Neural progenitor cell (in vitro differentiated cells): ENCODE measurements at places on chromosomes 4 and X. TPM values are rescaled to one million over a fixed set of nuclear protein-coding genes. Genes with fewer than 3 reads are reported as not detected.

DNA sequence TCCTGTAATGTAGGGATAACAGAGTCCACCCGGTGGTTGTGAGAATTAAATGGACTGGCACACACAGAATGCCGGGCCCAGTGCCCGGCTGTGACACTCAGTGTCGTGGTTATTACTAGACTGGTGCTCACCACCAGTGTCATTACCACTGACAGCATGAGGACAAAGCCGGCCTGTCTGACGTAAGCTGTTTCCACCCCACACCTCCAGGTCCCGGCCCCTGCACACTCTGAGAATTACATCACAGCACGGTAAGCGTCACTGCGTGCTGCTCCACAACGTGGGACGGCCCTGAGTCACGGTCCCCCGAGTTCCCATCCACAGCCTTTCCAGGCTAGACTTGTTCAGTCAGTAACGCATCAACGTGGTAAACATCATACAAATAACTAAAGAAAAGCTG lies 22.9 kb downstream of the FAT1 start:
- H3K27ac ChIP-seq: peak overlapping the region; percentile 98
- no peak for DNase-seq
- H3K4me3 ChIP-seq: peak overlapping the region; percentile 32
- H3K27me3 ChIP-seq: no peaks in the 10 kb centered on the region

- no peaks in the 10 kb centered on the region for H3K27me3 ChIP-seq
- H3K36me3 ChIP-seq: no peaks in the 10 kb centered on the region
- no peaks in the 10 kb centered on the region for H3K4me1 ChIP-seq
- H3K27ac ChIP-seq: no peak overlapping the region
- H3K4me3 ChIP-seq: no peak overlapping the region
Measured at GRCh38 chr4:76758290-76758882, 139.6 kb downstream of the SOWAHB start.

MAGEA3 gene
- not detected in 2 replicates for total RNA-seq

GRCh38 chr4:151153585-151153984 lies 54.2 kb downstream of the RPS3A start:
- no peaks in the 10 kb centered on the region for H3K4me1 ChIP-seq
- DNase-seq: no peak
- no peak overlapping the region for H3K27ac ChIP-seq

- no peaks in the 10 kb centered on the region for H3K36me3 ChIP-seq
- no peak overlapping the region for H3K27ac ChIP-seq
- DNase-seq: no peak
Measured at GRCh38 chr4:20995610-20996009, 295.4 kb downstream of the PACRGL start.

DNA sequence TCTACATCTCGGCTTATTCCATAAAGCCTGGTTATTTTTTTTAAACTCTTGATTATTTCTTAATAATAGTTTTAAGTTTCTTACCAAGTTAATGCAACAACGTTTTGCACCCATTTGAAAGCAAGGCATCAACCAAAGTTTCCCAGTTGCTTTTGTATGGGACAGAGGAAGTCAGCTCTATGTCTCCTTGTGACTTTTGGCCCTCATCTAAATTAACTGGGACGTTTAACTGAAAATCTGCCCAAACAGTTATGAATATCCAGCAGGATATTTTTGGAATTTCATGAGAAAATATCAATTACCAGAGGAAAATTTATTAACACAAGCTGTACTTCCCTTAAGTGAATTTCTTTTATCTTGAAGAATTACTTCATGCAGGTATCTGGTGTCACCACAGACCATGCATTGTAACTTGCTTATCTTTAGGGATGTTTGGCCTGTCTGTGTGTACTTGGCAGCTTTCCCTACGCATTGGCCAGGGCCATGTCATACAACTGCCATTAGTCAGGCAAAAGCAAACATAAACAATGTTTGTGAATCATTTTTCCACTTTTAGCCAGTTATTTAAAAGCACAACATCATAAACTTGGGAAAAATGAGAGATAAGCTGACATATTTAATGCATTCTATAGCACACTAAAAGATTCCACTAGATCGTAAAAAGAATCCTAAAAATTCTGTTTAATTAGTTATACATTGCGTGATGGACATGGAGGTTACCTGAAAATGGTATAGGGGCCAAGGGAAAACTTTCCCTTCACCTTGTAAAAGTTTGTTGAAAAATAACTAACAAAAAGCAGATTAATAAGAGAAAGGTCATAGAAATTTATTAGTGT lies 101.4 kb upstream of the PDE5A start:
- H3K27ac ChIP-seq: no peak overlapping the region
- no peak overlapping the region for H3K4me3 ChIP-seq
- H3K4me1 ChIP-seq: no peaks in the 10 kb centered on the region
- DNase-seq: no peak
- H3K27me3 ChIP-seq: no peaks in the 10 kb centered on the region

GRCh38 chrX:44935640-44936039 lies 62.7 kb downstream of the KDM6A start:
- H3K4me1 ChIP-seq: no peaks in the 10 kb centered on the region
- H3K4me3 ChIP-seq: no peak overlapping the region
- no peaks in the 10 kb centered on the region for H3K27me3 ChIP-seq
- DNase-seq: no peak

DNA sequence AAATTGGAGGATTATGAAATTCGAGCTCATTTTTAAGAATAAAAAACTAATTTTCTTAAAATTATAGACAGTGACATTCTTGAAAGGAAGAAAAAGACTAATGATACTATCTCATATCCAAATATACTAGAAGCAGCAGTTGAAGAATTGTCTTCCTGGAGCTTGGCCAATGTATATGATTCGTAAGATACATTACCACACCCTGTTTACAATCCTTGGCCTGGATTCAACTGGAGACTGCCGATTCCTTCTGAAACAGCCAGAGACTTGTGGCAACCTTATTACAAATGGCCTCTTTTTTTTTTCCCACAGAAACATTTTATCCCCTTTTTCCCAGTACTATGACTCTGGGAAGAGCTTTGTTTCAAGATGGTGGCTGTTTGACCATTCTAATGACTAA lies 571.2 kb upstream of the FAT1 start:
- no peak overlapping the region for H3K4me3 ChIP-seq
- no peaks in the 10 kb centered on the region for H3K27me3 ChIP-seq
- H3K36me3 ChIP-seq: no peaks in the 10 kb centered on the region
- H3K27ac ChIP-seq: no peak overlapping the region
- no peaks in the 10 kb centered on the region for H3K4me1 ChIP-seq

GAGE12G gene
- not detected in 2 replicates for total RNA-seq

- H3K36me3 ChIP-seq: no peaks in the 10 kb centered on the region
- H3K4me1 ChIP-seq: peaks cover 73% of the 10 kb centered on the region
- no peak overlapping the region for H3K4me3 ChIP-seq
- DNase-seq: no peak
- H3K27ac ChIP-seq: no peak overlapping the region
Measured at GRCh38 chr4:42638993-42639392, 17.9 kb downstream of the ATP8A1 start.

RHOXF2 gene
- not detected in 2 replicates for total RNA-seq

GRCh38 chrX:7024850-7025249 lies 122.7 kb upstream of the STS start:
- DNase-seq: no peak
- H3K4me3 ChIP-seq: no peak overlapping the region
- no peak overlapping the region for H3K27ac ChIP-seq
- H3K27me3 ChIP-seq: no peaks in the 10 kb centered on the region
- H3K36me3 ChIP-seq: no peaks in the 10 kb centered on the region

DNA sequence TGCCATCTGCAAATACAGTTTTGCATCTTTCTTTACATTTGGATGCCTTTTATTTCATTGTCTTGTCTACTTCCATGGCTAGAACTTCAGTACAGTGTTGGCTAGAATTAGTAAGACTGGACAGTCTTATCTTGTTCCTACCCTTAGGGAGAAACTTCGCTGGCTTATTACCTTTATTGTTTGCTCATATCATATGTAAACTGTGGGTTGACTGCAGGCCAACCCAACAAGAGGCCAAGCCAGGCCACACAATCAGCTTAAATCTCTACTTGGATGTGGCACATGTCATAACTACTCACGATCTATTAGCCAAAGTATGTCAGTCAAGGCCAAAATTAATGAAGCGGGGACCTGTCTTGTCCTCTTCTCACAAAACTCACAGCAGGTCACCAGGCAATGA lies 144.1 kb downstream of the THOC2 start:
- H3K4me3 ChIP-seq: no peak overlapping the region
- H3K36me3 ChIP-seq: no peaks in the 10 kb centered on the region
- no peak for DNase-seq

DNA sequence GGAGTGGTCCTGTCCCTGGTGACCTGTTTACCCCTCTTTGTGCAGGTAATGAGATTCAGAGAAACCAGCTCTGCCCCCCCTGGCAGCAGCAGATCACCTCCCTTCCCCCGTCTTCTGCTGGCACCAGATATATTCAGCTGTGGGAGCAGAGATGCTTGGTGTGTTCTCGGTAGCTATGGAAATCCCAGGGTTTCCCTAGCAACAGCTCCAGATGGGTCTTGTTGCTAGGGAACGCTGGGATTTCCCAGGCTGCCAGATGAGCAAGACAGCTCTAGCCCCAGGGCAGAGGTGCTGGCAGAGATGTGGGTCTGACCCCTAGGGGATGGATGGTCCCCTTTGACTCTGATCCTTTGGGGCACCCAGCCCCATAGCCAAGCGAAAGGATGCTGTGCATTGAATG lies 20.2 kb downstream of the CETN2 start:
- H3K4me3 ChIP-seq: no peak overlapping the region
- DNase-seq: peak; percentile 42
- H3K27ac ChIP-seq: no peak overlapping the region

DNA sequence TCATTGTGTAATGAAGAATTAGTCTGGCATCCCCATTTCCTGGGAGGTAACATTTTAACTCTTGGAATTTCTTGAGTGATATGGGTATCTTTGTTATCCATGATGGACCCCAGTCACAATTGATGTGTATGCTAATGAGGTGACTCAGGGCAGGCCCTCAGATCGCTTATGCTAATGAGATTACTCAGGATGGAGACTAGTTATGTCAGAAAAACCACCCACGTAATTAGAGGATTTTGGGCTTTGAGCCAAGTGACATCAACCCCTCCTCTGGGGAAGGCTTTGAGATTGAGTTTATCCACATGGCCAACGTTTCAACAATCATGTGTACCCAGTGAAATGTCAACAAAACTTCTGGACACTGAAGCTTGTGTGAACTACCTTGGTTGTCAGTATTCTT lies 772.7 kb downstream of the STPG2 start:
- H3K4me3 ChIP-seq: no peak overlapping the region
- H3K27ac ChIP-seq: no peak overlapping the region
- DNase-seq: no peak
- H3K36me3 ChIP-seq: no peaks in the 10 kb centered on the region
- H3K4me1 ChIP-seq: no peaks in the 10 kb centered on the region

GRCh38 chr4:79882806-79883205 lies 190.2 kb downstream of the ANTXR2 start:
- no peak overlapping the region for H3K4me3 ChIP-seq
- no peaks in the 10 kb centered on the region for H3K27me3 ChIP-seq
- H3K4me1 ChIP-seq: no peaks in the 10 kb centered on the region

GRCh38 chr4:6332042-6332668 lies 62.5 kb downstream of the WFS1 start:
- DNase-seq: peak; percentile 67
- no peak overlapping the region for H3K27ac ChIP-seq
- peaks cover under 1% of the 10 kb centered on the region for H3K4me1 ChIP-seq
- no peaks in the 10 kb centered on the region for H3K27me3 ChIP-seq

ZNF630 gene
- 2.1 and 2.4 TPM in 2 replicates for total RNA-seq

C4orf50 gene
- 0.09 and 0.32 TPM in 2 replicates for total RNA-seq

GRCh38 chr4:85398276-85398675 lies 76.7 kb upstream of the ARHGAP24 start:
- H3K27ac ChIP-seq: no peak overlapping the region
- H3K36me3 ChIP-seq: no peaks in the 10 kb centered on the region
- no peak for DNase-seq
- no peak overlapping the region for H3K4me3 ChIP-seq

- peaks cover 15% of the 10 kb centered on the region for H3K4me1 ChIP-seq
- DNase-seq: peak; percentile 66
Measured at GRCh38 chr4:72969976-72970375, 99.5 kb downstream of the COX18 start.

GASK1B gene
- total RNA-seq: not detected in 2 replicates

UGT2B15 gene
- not detected in 2 replicates for total RNA-seq

DNA sequence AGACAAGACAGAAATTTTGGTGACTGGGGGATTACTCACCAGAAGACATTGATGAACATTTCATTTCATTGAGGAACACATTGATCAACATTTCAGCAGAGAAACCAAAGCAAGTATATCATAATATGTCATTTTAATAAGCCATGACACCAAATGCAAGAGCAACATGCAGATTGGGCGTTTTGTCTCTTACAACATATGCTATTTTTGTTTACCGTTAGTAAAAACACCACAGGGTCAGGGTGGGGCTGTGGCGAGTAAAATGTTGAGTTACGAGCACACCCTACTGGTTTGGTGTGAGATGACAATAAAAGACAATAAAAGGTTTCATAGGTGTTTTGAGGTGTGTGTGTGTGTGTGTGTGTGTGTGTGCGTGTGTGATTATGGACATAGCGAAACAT lies 294.5 kb downstream of the PDGFC start:
- H3K4me3 ChIP-seq: no peak overlapping the region
- no peaks in the 10 kb centered on the region for H3K4me1 ChIP-seq
- DNase-seq: peak; percentile 63
- H3K27ac ChIP-seq: no peak overlapping the region
- no peaks in the 10 kb centered on the region for H3K27me3 ChIP-seq

HPSE gene
- 0.28 and 0.73 TPM in 2 replicates for total RNA-seq

DNA sequence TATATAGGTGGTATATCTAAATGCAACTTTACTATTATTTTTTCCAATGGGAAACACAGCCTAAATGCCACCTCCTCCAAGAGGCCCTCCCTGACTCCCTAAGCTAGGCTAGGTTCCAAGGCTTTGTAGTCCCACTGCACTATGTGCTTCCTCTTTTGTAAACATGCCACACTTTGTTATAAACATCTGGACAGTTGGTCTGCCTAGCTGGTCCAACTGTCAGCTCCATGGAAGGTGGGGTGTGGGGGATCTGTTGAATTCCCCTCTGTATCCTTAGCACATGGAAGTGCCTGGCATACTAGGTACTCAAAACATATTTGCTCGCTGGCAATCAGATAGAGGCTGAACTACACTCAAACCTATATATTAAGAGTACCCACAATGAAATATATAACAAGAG lies 63.4 kb downstream of the SLC9A7 start:
- no peak overlapping the region for H3K4me3 ChIP-seq
- no peak overlapping the region for H3K27ac ChIP-seq
- H3K4me1 ChIP-seq: no peaks in the 10 kb centered on the region
- DNase-seq: no peak
- H3K36me3 ChIP-seq: no peaks in the 10 kb centered on the region

PAGE1 gene
- total RNA-seq: not detected in 2 replicates

DNA sequence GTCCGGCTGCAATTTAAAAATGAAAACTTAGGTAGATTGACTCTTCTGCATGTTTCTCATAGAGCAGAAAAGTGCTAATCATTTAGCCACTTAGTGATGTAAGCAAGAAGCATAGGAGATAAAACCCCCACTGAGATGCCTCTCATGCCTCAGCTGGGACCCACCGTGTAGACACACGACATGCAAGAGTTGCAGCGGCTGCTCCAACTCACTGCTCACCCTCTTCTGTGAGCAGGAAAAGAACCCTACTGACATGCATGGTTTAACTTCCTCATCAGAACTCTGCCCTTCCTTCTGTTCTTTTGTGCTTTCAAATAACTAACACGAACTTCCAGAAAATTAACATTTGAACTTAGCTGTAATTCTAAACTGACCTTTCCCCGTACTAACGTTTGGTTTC lies 41.0 kb downstream of the MAP7D3 start:
- H3K36me3 ChIP-seq: no peaks in the 10 kb centered on the region
- DNase-seq: no peak
- H3K4me3 ChIP-seq: no peak overlapping the region
- no peak overlapping the region for H3K27ac ChIP-seq
- H3K27me3 ChIP-seq: no peaks in the 10 kb centered on the region
- H3K4me1 ChIP-seq: no peaks in the 10 kb centered on the region

C4orf36 gene
- total RNA-seq: 5.7 and 8.6 TPM in 2 replicates
